Activated T-cell treated with anti-CD3 and anti-CD28 coated beads for 1 hour (primary cell): ENCODE measurements at places on chromosomes 13 and 19.

DNA sequence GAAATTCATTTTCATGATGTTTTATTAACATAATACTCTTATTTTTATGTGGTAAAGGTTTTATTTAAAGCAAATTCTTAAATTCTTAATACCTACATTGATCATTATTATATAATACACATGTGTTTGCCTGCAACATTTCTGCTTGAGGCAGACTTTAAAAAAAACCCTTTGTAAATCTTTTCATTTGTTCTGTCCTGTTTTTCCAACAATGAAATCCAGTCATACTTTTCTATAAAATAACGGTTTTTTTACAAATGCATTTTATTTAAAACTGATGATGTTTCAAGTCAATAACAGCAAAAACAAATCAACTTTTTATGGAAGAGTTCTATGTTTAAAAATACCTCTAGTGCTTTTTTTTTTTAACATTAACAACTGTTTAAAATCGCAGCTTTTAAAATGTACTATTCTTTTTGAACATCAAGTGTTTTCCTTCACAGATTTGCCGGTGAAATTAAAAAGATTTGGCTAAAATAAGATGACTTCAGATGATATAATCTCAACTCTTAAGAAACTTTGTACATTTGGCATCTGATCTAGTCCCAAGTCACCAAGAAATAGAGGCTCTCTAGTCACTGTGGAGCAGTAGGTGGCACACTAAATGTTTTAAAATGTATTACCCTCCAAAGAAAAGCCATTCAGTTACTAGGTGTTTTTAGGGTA lies 5.1 kb downstream of the POU4F1 start:
- DNase-seq: no peak

DNA sequence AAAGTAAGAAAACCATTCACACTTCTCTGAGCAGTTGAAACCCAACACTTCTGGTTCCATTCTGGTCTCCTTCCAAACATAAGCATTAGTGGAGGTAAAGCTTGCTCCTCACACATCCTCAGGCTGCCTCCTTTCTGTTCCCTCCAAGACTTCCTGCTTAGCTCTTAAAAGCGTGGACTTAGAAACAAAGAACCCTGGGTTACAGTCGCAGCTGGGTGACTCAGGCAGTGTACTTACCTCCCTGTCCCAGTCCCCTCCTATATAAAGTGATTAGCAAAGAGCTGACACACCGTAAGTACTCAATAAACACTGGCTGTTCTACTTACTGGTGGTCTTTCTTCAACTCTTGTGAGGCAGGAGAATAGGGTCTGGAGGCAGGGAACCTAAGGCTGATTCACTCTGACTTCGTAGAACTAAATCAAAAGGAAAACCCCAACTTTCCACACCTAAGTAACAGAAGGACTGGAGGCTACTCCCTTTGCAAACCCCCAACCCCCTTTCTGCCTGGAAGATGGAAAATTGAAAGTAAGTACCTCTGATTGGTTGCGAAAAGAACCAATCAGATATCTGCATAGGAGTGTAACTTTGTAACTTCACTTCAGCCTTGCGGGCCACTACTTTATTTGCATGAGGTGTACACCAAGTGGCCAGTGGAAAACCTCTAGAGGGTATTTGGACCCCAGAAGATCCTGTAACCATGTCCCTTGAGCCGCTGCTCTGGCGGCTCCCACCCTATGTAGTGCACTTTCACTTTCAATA lies 165.4 kb downstream of the SUCLA2 start:
- no peak for DNase-seq

DNA sequence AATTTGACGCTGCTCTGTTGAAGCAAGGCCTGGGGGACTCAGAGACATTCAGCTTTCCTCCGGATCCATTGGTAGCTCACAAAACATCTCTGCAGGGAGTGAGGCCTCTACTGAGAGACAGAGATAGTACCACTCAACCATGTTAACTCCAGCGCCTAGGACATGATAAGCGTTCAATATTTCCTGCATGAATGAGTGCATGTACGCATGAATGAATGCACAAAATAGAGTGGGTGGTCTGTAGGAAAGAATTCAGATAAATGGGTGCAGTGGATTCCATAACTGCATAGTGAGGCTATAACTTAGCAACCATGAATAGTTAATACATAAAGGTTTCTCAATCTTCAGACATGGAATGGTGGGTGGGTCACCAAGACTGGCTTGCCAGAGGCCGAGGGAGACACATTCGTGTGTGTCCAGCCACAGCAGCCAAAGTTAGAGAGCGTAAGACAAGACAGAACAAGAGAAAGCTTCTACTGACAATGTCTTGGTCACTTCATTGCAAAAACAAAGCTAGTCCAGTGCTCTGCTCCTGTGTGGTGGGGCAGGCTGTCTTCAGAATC lies 36.3 kb upstream of the RCBTB2 start:
- no peak for DNase-seq

DNA sequence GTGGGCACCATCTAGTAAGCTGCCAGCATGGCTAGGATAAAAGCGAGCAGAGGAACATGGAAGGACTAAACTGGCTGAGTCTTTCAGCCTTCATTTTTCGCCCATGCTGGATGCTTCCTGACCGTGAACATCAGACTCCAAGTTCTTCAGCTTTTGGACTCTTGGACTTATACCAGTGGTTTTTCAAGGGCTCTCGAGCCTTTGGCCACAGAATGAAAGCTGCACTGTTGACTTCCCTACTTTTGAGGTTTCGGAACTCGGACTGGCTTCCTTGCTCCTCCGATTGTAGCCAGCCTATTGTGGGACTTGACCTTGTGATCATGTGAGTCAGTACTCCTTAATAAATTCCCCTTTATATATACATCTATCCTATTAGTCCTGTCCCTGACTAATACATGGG lies 785.1 kb upstream of the SLITRK6 start:
- DNase-seq: no peak

- no peak for DNase-seq
Measured at GRCh38 chr19:42140125-42140754, 8.0 kb upstream of the POU2F2 start.

- DNase-seq: no peak
Measured at GRCh38 chr19:35846038-35846668, 6.2 kb downstream of the NPHS1 start.

DNA sequence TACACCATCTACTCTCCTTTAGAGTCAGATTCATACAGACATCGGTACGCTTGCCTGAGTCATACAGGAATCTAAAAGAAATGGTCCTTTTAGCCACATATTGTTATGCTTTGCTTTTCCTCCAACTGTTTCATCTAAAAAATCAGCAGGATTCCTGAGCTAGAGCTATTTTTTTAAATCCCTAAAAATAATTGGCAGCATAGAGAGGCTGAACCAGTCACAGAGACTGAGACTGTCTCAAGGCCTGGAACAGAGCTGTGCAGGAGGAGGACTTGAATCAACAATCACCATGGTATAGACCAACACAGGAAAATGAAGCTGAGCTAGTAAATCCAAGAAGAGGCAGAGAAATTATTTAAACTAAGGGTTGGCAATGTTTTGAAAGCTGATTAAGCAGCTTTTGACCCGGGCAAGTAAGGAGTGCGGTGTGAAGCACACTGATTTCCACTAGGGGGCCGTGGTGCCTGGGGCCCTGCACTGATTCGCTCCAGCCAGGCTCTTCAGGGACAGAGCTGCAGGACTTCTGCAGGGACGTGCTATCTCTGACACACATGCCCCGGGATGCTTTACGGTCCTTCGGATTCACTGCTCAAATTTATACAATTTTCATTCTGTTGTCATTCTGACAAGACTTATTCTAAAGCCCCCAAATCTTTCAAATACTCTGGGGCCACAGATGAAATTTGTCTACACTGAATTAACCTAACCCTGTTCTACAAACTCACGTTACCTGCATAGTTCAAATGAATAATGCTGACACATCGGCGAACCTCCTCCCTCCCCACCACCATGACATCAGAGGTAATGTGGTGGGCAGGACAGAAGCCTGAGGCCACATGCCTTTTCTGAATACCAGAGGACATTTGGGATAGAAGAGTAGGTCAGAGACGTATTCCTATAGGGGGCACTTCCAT lies 87.6 kb upstream of the SLC15A1 start:
- DNase-seq: peak; percentile 13

GRCh38 chr19:31678421-31678820 lies 329.2 kb upstream of the TSHZ3 start:
- no peak for DNase-seq

DNA sequence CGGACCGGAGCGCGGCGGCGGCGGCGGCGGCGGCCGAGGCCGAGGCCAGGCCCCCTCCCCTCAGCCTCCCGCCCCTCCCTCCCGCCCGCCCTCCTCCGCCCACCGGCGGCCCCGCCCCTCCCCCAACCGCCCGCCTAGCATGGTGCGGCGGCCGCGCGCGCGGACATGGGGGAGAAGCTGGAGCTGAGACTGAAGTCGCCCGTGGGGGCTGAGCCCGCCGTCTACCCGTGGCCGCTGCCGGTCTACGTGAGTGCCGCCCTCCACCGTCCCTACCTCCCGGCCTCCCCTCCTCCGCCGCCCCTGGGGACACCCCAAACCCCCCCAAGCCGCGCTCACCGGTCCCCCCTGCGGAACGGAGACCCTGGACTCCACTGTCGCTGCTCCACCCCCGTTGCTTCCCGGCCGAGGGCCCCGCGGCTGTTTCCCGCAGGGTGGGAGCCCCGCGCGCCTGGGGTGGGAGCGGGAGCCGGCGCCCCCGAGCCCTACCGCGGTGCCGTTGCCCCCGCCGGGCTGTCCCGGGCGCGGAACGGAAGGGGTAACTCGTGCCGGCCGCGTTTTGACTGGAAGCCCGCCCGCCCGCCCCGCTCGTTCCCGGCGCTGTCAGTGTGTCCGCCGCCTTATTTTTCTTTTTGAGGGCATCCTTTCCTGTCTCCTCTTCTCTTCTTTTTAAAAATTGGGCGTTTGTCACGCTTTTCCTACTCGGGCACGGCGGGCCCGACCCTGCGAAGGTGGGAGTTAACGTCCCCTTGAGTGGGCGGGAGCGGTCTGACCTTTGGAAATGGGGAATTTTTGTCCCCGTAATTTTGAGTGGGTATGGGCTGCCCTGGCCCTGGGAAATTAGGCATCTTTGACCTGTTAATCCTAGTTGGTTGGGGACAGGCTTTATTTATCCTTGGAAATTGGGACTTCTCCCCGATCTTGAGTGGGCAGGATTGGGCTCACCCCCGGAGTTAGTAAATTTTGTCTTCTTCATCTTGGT lies 576 bp downstream of the DOT1L start:
- peak; percentile 25 for DNase-seq
